Anterior cingulate cortex (tissue), 58 donors: ENCODE measurements at places on chromosomes 2 and 18.
A peak's percentile ranks its signal among the peaks of the same experiment; 100 is the strongest.

- DNase-seq: no peak
Measured at GRCh38 chr18:35982409-35983114, 10.1 kb downstream of the RMP24 start.

DNA sequence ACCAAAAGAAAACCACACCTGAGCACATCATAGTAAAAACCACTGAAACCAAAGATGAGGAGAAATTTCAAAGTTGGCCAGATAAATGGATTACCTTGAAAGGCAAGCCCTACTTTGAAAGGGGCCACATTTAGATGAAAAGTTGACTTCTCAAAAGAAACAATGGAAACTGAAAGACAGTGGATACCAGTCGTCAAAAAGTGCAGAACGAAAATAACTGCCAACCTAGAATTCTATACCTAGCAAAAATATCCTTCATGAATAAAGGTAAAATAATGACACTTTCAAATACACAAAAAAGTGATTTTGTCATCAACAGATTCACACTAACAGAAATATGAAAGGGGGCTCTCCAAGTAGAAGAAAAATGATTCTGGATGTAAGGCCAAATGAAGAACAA, 18.4 kb downstream of the NEU4 start:
- no peak for DNase-seq

DNA sequence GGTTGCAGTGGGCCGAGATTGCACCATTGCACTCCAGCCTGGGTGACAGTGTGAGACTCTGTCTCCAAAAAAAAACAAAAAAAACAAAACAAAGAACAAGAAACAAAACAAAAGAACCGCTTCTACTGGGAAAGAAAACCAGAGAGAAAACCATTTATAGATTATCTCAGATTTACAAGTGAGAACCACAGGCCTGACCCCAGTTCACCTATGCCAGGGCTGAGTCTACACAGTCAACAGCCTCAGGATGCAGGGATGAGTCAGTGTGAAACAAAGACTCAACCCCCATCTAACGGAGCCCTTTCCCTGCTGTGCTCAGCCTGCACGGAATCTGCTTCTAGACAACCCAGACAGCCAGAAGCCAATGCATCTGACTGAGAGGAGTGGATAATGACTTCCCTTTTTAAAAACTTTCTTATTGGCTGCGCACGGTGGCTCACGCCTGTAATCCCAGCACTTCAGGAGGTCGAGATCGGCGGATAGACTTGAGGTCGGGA, 25.5 kb upstream of the YWHAQ start:
- no peak for DNase-seq

- DNase-seq: no peak
Measured at GRCh38 chr2:63163161-63163820, 112.7 kb downstream of the OTX1 start.

GRCh38 chr2:225998653-225999052, 599.1 kb downstream of the NYAP2 start:
- no peak for DNase-seq

DNA sequence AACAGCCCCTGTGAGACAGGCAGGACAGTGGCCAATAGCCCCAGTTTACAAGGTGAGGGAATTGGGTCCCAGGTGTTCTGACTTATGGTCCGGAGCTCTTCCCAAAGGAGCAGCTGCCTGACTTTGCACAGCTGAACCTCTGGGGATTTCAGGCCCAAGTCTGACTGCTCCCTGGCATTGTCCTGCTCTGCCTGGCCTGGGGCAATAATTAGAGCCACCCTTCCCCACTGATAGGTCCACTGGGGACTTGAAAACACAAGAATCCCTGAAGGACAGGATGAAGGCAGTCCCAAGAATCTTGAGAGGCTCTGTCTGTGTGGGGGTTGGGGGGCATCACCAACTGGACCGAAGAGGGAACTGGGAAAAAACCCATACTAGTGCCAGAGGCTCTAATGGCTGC, 3.7 kb upstream of the FEV start:
- DNase-seq: no peak

DNA sequence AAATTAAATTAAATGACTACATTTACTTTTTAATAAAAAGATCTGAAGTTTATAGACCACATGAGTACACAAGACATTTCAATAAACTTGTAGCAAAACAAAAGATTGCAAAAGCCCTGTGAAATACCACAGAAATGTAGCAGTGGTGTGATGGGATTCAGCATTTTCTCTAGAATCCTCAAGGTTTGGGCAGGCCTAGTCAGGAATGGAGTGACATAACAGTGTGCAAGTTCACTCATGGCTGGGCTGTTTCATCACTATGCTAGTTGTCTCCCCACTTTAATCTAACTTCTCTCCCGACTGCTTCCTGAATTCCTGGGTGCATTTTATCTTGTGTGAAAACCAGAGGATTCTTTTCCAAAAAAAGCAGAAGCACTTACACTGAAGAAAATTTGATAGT, 1089.9 kb upstream of the DDX18 start:
- no peak for DNase-seq

GRCh38 chr2:179437430-179437829, 172.8 kb upstream of the SESTD1 start:
- no peak for DNase-seq

- DNase-seq: no peak
Measured at GRCh38 chr2:182584462-182584861, 131.6 kb upstream of the DNAJC10 start.

- DNase-seq: peak; percentile 17
Measured at GRCh38 chr18:61308795-61309393, 24.3 kb upstream of the CDH20 start.

DNA sequence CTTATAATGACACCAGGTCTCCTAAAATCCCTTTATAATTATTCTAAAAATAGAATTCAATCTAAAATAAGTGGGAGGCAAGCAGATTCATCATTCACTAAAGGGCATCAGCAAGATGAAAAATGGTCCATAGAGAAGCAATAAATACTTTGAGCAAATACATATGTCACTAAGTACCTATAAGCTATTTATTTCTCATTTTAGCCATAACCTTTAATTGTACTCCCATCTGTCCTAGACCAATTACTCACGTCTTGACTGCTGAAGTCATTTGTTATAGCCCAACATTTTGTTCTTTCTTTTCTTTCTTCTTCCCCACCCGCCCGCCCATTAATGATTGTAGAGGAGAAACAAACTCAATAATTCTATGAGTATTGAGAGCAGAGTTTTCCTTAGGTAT, 105.7 kb downstream of the MAP2 start:
- DNase-seq: no peak

DNA sequence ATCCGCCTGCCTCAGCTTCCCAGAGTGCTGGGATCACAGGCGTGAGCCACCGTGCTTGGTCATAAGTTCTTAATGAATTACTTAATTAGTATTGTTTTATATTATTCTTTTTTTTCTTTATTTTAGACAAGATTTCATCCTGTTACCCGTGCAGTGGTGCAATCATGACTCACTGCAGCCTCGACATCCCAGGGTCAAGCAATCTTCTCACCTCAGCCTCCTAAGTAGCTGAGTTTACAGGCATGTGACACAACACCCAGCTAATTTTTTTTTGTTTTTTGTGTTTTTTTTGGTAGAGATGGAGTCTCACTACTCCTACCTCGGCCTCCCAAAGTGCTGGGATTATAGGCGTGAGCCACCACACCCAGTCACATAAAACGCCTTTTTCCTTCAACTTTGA, 17.3 kb downstream of the C2orf42 start:
- DNase-seq: no peak
